ENCODE measurements at places on chromosomes 1 and 21.

DNA sequence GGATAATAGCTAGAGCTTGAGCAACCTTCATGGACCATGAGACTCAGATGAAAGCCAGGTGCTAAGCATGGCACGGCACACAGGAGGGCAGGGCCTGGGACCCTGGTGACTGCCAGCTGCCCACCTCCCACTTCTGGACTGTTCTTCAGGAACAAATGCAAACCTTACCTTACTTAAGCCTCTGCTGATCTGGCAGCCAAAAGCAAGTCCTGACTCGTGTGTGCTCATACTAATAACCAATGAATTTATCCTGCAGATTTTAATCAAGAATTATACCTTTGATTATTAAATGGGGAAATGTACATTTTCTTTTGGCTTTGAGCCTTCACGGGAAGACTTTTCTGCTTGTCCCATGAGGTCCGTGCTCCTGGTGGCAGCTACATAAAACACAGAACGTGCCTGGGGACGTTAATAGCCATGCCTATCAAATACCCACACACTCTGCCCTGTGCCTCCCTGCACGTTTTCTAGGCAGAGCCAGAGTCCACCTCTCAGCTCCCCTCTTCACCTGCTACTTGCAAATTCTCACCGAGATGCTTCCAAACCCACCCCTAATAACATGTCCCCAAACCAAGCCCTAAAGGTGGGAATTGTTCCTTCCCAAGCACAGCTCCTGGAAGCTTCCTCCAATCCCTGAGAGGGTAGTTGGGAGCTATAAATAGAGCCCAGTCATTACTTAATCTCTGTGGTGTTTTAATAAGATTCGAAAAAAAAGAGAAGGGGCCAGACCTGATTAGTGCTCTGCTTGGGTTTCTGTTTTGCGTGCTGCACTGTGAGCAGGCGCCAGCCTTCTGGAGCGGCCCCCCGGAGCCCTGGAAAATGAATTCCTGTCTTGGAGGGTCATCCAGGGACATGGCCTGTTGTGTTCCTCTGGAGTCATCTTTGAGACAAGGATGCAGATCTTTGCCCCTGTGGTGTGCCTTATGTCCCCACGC, 33.5 kb downstream of the SLC1A7 start:
- DNase-seq = no peak

- DNase-seq = no peak
Measured at GRCh38 chr21:15730484-15731242, 881 bp downstream of the USP25 start.

- no peak for DNase-seq
Measured at GRCh38 chr21:42091899-42092508, 20.9 kb downstream of the UMODL1 start.

GRCh38 chr1:165239873-165240272, 116.6 kb downstream of the LMX1A start:
- no peak for DNase-seq

GRCh38 chr21:45590246-45590725, 48.0 kb upstream of the SLC19A1 start:
- DNase-seq = no peak

- no peak for DNase-seq
Measured at GRCh38 chr1:3283849-3284248, 170.6 kb upstream of the ARHGEF16 start.

- DNase-seq = no peak
Measured at GRCh38 chr1:32051706-32052105, 21.0 kb upstream of the TMEM39B start.

DNA sequence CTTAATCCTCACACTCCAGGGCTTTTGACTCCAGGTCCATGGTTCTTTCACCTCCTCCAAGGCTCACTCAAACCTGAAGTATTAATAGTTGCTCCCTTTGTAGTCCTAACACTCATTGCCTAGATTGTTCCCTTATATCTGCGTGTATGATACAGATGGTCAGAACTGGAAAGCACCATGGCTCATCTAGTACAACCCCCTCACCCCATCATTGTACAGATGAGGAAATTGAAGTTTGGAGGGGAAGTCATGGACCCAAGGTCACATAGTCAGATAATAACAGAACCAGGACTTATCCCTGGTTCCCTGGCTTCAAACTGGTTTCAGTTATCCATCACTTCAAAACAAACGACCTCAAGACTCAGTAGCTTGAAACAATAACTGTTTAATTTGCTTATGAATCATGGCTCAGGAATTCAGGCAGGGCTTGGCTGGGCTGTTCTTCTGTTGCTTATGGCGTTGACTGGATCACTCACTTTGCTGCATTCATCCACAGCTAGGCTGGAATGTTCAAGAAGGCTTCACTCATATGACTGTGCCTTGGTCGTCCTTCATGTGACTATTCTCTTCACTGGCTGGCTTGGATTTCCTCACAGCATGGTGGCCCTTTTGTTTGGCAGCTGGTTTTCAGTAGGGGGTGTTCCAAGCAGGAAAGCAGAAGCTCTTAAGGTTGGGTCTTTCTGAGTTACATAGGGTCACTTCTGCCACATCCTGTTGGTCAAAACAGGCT, 5.0 kb downstream of the NOS1AP start:
- DNase-seq = no peak

DNA sequence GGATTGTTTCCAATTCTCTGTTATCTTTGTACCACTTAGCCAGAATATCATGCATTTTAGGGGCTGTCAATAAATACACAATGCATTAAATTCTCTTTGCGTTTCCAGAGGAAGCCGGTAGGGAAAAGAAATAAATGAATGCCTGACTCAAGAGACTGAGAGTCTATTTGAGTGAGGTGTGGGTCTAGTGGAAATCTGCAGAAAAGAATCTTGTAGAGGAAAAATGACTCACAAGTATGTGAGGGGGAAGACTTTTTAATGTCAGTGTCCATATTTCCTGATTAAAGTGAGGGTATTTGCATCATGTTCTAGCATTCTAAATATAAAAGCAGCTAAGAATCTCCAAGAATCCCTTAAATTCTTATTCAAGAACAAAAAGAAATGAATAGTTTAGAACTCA, 271.1 kb downstream of the PTPRC start:
- DNase-seq = no peak

- no peak for DNase-seq
Measured at GRCh38 chr1:230074762-230075161, 7.7 kb downstream of the GALNT2 start.

GRCh38 chr1:42779725-42780124, 5.1 kb upstream of the TMEM269 start:
- DNase-seq = no peak

DNA sequence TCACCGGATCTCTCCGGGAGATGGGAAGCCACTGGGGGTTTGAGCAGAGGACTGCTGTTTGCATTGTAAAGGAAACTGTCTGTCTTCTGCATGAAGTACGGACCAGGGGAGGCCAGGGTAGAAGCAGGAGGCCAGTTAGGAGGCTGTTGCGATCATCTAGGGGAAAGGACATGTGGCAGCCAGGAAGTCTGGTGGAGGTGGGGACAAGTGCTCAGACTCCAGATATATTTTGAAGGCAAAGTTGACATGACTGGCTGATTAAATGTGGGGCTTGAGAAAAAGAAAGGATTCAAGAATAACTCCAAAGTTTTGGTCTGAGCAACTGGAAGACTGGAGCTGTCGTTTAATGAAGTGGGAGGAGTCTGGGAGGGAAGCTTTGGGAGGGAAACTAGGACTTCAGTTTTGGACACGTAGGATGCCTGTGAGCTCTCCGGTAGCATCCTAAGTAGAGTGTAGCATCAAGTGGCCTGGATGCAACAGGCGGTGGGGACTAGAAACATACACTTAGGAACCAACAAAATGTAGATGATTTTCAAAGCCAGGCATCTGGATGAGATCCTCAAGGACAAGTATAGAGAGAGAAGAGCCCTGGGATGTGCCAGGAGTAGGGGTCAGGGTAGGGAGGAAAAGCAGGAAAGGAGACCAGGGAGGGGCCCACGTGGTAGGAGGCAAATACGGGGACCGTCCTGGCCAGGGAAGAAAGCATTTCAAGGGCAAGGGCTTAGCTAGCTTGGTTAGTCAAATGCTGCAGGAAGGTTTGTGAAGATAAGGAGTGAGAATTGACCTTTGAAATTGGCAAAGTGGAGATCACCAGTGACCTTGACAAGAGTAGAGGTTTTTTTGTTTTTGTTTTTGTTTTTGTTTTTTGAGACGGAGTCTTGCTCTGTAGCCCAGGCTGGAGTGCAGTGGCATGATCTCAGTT, 3.7 kb upstream of the C1orf210 start:
- DNase-seq = no peak

DNA sequence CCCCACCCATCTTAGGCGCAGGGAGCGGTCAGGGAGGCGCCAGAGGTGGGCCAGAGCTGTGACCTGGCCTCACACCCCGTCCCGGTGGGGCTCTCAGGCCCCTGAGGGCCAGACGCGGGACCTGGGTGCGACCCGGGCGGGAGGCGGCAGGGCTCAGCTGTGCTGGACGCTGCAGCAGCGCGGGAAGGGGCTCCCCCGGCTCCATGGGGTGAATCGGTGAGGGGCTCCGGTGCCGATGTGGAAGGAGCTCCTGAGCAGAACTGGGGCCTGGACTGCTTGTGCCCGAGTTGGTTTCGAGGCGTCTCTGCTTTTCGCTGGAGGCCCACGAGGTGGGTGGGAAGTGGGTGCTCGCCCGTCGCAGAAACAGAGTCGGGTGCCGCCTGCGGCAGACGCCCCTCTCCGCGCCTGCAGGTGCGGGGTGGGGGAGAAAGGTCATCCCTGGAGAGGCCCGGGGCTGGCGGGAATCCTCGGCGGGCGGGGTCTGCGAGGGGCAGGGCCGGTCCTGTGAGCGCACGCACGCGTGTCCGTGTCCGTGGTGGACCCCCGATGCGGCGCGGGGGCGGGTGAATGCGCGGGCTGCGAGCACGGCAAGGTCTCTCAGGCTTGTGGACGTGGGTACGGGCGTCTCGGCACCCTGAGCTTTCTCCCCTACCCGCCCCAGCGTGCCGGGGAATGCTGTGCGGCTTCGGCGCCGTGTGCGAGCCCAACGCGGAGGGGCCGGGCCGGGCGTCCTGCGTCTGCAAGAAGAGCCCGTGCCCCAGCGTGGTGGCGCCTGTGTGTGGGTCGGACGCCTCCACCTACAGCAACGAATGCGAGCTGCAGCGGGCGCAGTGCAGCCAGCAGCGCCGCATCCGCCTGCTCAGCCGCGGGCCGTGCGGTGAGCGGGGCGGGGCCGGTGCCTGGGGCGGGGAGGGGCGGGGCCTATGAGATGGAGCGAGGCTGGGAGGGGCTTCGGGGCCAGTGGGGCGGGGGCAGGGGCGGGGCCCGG, 20.4 kb downstream of the AGRN start:
- DNase-seq = peak; percentile 40

GRCh38 chr1:81584398-81584797, 216.3 kb upstream of the ADGRL2 start:
- DNase-seq = no peak

- DNase-seq = no peak
Measured at GRCh38 chr1:158148468-158148867, 32.2 kb upstream of the CD1D start.

DNA sequence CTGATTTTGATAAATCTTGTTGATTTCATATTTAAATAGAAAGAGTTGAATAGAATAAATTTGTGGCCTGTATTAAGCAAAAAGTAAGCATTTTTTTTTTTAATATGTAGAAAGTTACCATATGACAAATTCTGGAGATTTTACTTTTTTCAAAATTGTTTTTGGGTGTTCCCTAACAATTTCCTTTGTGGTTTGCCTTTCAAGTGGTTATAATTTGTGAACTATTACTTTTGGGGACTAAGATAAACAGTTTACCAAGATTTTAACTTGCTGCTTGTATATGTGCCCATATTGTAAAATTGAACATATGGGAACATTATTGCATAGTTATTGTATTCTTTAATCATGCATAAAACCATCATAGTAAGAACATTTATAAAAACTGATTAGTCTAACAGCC, 34.6 kb downstream of the SLC30A7 start:
- no peak for DNase-seq

- DNase-seq = no peak
Measured at GRCh38 chr1:158180741-158181576, at the start of gene CD1D. CD1D (plus strand) TSS chr1:158180895; CDS start chr1:158181102, 207 bp downstream.

DNA sequence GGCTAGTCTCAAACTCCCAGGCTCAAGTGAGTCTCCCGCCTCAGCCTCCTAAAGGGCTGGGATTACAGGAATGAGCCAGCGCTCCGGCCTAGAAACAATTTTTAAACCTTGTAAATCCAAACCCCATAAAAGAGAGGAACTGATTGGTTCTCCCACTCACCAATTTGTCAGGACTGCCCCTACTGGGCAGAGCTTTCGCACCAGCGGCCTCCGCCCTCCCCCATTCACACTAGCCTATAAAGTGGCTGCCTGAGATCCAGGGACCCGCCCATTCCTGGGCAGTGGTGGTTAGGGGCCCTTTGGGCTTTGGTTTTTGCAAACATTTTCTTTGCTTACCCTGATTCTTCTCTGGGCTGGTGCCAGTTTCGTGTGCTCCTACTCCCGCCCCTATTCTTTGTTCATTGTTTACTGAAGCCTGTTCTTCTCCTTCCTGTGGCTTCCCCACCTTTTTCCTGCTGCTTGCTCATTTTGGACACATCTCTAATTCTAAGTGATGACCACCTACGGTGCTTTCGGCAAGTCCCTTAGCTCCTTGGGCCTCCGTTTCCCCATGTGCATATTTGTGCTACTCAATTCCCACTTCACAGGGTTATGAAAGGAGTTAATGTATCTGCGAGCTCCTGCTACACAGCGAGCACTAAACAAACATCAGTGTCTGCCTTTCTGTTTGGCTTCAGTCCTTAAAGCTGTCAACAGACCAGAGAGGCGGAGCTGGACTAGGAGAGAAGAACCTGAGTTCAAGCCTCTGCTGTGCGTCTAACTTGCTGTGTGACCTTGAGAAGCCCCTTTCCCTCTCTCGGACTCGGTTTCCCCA, 39.8 kb upstream of the CLIC4 start:
- DNase-seq = no peak

- DNase-seq = no peak
Measured at GRCh38 chr21:41610042-41610839, 102.3 kb upstream of the TMPRSS2 start.

DNA sequence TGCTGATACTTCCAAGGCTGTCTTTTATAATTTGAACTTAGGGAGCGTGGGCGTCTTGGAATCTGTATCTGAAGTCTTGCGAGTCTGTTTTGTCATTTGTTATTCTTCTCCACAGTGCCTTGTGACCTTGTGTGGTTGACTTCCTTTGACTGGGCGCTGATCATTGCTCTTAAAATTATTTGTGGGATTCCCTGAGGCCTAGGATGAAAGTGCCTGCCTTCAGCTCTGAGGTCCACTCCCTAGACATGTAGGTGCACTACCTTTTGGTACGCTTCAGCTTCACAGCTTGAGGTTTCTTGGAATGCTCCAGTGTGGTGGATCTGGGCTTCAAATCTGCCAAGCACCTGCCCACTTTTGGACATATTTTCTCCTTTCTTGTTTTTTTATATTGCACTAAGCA, 50.2 kb upstream of the IGSF5 start:
- DNase-seq = no peak

DNA sequence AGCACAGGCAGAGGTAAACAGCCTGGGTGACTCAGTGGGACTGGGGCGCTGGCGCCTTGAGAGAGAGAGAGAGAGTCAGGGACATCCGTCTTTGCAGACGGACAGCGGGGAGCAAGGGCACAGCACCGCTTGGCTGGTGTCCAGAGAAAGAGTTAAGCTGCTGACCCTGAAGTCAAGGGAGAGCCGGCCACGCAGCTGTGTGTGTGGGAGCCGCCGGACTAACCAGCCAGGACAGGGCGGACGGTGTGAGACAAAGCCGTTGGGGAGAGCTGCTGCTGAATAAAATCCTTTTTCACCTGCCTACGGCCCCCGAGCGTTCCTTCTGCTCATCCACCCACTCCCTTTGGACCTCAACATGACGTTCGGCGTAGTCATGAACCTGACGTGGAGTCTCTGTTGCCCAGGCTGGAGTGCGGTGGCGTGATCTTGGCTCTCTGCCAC, 14.5 kb downstream of the CFAP74 start:
- no peak for DNase-seq
